Activated CD4-positive, CD25-positive, alpha-beta regulatory T cell treated with anti-CD3 and anti-CD28 coated beads, Interleukin-2, amount 50 U/mL, for 24 hours (primary cell): ENCODE measurements at places on chromosomes 12 and 14.

DNA sequence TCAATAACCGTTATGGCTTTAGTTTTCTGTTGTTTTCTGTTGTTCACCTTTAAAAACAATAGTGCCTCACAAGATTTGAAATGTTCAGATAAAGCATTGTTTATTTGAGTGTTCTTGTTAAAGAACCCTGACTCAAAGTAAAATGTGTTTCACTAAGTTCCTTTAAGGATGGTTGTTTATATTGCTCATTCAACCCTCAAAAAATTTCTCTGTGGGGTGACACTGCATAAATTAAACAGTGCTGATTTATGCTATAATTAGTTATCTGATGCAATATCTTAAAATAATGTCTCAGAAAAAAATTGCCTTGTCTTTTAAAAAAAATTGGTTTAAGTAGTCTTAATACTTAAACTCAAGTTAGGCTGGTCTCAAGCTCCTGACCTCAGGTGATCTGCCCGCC is 775.1 kb downstream of the FLRT2 start:
- ATAC-seq: no peak

DNA sequence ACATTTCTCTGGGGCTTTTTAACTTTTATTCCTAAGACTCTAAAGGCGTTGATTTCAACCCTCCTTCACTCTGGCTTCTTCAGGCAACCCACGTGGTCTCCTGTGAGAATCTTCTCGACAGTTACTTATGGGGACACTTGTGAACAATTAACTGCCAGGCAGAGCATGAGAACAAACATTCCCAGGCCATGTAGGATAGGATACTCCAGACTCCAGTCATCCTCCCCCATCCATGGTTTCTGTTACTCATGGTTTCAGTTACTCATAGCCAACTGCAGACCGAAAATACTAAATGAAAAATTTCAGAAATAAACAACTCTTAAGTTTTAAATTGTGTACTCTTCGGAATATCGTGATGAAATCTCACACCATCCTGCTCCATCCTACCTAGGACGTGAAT is 19.5 kb downstream of the GPR68 start:
- no peak for ATAC-seq

DNA sequence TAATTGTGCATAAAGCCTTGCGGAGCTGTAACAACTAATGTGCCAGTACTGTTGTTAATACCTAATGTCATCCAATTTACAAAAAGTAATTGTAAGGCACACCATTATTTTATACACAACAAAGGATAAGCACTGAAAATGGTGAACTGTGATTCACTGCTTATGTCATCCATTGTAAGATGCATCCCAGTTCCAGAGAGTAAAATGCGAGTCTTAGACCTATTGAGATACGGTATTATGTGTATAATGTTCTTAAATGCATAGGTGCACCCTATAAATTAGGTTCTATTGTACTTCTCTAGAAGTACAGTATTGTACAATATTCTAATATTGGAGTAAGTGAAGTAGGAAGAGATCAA is 406 bp downstream of the PARP2 start:
- no peak for ATAC-seq

DNA sequence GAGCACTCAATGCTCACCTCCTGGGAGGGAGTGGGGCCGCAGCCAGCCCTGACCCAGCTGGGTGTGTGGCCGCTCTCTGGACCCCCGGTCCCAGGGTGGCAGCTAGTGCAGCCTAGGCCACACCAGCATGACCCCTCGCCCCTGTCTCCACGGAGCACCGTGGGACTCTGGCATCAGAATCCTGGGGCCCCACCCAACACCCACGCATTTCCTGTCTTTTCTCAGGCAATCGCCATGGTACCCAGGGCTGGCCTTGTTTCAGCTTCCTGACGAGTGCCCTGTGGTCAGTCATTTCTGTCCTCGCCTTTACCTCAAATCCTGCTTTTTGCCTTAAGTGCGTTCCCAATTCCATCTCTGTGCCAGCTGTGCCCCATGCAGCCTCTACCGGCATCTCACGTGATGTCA is 15.9 kb downstream of the PACS2 start:
- ATAC-seq: peak; percentile 38

GRCh38 chr12:10249690-10250455 is 37.2 kb downstream of the GABARAPL1 start:
- peak; percentile 30 for ATAC-seq

- ATAC-seq: no peak
These were observed 136.6 kb upstream of the ATXN7L3B start for GRCh38 chr12:74401035-74401434.

GRCh38 chr12:49902399-49903350 is 1.0 kb downstream of the FAIM2 start:
- no peak for ATAC-seq

DNA sequence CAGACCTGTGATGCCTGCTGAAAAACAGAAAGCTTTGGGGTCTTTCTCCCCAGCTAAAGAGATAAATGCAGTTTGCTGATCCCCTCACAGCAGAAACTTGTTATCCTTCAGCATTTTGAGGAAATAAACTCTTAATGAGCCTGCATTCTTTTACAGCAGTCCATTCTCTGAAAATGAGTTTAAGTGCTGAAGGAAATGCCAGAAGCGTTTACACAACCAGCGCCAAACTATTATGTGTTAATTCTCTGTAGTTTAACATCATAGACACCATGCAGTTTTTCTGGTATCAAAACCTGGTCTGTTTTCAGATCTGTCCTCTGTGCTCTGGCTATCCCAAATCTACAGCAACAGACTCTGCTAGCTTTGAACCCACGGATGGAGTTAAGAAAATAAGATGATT is 291.3 kb downstream of the NPAS3 start:
- no peak for ATAC-seq

DNA sequence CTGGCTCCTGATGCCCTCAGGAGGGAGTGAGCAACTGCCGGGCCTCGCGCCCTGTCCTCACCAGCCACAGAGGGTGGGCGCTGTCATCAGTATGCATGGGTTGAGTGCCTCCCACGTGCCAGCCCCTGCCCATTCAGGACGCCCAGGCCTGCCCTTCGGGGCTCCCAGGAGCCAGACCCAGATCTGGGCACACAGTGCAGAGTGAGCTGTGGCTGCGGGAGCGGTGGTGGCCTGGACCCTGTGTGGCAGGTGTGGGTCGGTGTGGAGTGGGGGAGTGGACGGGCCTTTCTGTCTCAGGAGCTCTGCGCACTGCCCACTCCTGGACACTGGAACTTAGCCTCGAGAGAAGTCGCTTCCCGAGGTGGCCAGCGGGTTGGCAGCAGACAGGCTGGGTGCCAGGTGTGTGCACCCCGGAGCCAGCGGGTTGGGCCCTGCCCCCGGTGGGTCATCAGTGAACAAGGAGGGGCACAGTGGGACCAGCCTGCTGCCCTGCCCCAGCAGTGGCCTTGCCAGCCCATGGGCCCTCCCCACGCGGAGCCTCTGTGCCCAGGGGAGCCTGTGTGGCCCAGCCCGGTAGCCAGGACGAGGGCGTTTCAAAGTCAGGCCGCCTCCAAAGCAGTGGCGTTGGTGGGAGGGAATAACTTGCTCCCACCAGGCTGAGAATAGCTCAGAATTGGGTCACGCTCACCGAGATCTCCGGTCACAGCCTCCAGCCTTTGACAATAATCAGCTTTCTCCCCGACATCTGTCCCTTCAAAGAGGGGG is 9.5 kb downstream of the TRMT61A start:
- ATAC-seq: no peak

DNA sequence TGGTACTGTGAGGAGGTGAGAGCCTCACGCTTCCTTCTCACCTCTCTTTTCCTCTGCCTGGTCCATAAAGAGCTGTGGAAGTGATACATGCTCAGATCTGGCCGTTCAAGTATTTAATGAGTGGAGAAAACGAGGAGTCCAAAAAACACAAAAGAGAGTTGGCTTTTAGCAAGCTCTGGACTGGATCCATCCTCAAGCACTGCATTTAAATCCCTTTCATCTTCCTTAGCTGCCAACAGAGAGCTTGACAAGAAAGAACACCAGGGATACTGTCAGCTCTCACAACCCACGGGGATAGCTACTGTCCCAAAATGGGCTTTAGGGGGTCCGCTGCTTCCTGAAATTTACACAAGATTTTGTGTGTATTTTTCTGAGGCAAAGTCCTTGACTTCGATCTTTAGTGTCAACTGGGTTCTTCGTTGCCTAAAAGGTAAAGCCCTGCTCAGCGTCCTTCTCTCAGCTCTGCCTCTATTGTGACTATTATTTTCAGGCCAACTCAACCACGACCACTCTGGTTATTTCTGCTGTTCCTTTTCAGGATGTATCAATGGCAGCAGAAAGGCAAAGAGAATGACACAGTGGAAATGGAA is 120.9 kb downstream of the TMTC1 start:
- no peak for ATAC-seq

- ATAC-seq: no peak
These were observed 35.5 kb downstream of the BTG1 start for GRCh38 chr12:92110083-92110640.

DNA sequence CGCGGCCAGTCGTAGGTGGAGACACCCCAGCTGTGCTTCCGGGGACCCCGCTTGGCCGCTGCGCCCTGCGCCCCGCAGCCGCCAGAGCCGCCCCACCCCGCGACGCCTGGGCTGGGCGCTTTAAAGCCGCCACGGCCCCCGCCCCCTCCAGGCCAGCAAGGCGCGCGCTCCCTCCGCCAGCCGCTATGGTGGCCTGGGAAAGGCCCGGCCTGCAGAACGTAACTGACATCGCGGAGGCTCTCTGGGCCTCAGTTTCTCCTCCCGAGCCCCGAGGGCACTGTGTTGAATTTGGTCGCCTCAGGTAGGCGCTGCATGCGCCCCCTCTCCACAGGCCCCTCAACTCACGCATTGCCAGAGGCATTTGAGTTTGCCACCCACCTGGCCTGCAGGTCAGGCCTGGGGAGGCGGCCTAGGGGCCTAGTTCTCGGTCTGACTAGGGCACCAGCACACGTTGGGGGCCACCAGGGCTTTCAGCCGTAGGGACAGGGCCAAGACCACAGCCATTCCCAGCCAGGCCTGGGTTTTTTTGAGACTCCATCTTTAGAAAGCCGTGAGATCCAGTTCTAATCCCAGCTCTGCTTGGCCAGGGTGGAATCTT is at the start of gene NGB:
NGB (minus strand) TSS at position 94 of the 598 bp plus-strand sequence. CDS start 269 bp downstream, outside the sequence.
- ATAC-seq: no peak

- ATAC-seq: no peak
These were observed 29.6 kb downstream of the PRDM4 start for GRCh38 chr12:107731366-107731765.
